ENCODE measurements at places on chromosomes 2 and 18.

DNA sequence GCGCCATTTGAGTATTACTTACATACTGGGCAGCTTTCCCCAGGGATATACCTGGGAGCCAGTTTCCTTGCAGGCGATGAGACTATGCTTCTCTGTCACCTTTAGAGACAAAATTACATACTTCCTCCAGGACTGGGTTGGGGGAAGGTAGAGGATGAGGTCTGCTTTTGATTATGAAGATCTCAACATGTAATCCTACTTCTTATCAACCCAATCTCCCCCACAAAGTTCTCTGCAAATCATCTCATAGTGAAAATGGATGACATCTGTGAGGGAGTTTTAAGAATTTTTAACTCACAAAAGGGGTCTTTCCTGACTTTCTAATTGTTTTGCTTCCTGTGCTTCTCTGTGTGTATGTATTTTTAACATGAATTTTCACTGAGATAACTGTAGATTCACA, 81.9 kb downstream of the TMEM131 start:
- no peak for DNase-seq

GRCh38 chr18:68147728-68148127, 567.2 kb downstream of the TMX3 start:
- no peak for DNase-seq

DNA sequence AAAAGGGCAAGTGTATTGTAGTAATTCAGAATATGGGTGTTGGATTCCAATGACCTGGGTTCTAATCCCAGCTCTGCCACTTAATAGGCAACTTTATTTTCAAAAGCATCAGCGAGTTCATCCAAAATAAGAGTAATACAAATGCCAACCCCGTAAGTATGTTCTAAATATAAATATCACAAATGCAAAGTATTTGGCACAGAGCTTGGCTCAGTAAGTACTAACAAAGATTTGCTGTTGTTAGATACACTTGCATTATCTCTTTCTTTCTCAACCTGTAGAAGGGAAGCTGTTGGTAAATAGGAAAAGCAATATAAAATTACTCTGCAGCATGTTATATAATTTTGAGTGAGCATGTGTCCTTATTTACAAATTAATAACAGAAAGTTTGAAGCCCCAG, 1302.6 kb upstream of the FAM98A start:
- DNase-seq, result no peak

- DNase-seq, result peak; percentile 66
These were observed 1.1 kb upstream of the RNU4ATAC start for GRCh38 chr2:121529439-121530211.

DNA sequence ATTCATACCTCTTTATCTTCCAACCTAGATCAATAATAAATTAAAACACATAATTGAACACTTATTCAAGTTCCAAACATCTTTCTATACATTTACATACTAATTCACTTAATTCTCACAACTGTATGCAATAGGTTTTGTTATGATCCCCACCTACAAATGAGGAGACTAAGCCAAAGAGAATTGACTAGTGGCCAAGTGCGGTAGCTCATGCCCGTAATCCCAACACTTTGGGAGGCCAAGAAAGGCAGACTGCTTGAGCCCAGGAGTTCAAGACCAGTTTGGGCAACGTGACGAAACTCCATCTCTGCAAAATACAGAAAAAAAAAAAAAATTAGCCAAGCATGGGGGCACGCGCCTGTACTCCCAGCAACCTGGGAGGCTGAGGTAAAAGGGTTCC, 36.8 kb downstream of the KCNG3 start:
- DNase-seq, result no peak

DNA sequence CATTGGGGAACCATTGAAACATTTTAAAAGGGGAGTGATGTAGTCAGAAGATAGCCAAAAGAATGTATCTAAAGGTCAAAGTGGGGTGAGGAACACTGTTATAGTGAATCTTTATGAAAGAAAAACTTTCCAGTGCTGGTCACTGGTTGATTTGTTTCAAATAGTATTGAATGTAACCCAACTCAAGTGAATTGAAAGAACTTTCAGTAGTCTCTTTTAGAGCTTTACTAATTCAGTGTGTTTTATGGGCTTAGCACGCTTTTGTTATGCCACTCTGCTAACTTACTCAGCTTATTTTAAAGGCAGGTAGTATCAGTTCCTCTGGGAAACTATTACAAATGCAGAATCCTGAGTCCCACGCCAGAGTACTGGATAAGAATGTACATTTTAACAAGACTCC, 57.3 kb downstream of the GTF2A1L start:
- no peak for DNase-seq

DNA sequence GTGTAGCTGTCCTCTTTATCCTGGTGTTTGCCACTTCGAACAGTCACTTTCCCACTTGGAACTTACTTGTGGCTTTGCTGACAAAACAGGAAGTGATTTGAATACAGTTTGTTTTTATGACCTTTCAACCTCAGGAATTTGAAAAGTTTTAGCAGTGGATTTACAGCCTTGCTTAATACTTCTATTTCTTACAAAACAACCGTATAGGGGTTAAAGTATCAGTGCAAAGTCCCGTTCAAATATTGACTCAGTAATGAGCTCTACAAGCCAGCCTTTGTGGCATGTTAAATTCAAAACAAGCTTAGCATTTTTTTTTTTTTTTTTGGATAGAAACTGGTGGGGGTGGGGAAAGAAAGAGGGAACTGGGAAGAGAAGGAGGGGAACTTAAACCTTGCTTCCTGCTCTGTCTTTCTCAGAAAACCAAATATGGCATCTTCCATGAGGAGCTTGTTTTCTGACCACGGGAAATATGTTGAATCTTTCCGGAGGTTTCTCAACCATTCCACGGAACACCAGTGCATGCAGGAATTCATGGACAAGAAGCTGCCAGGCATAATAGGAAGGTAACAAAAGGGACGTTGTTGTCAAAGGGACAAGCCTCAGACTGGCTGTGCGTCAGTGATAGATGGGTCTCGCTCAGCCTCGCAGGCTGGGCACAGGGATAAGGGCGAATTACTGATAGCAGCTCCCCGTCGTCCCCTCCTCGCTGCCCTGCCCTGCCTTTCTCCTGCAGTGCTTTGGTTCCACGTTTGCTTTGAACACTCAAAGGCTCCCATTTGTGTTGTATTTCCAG, at the start of gene HNMT:
TSS of gene HNMT (plus strand) at position 408 of the 793 bp plus-strand sequence. CDS start at position 427, 19 bp downstream.
- DNase-seq, result no peak

GRCh38 chr2:234963773-234964615, 12.2 kb downstream of the SH3BP4 start:
- DNase-seq, result no peak

GRCh38 chr2:212237350-212238095, 301.1 kb downstream of the ERBB4 start:
- peak; percentile 13 for DNase-seq

- DNase-seq, result no peak
These were observed 194.6 kb upstream of the SMAD2 start for GRCh38 chr18:48124857-48125626.

GRCh38 chr2:80070587-80070986, 234.0 kb downstream of the LRRTM1 start:
- DNase-seq, result no peak

- DNase-seq, result no peak
These were observed 114.0 kb downstream of the STPG4 start for GRCh38 chr2:47041063-47041462.

DNA sequence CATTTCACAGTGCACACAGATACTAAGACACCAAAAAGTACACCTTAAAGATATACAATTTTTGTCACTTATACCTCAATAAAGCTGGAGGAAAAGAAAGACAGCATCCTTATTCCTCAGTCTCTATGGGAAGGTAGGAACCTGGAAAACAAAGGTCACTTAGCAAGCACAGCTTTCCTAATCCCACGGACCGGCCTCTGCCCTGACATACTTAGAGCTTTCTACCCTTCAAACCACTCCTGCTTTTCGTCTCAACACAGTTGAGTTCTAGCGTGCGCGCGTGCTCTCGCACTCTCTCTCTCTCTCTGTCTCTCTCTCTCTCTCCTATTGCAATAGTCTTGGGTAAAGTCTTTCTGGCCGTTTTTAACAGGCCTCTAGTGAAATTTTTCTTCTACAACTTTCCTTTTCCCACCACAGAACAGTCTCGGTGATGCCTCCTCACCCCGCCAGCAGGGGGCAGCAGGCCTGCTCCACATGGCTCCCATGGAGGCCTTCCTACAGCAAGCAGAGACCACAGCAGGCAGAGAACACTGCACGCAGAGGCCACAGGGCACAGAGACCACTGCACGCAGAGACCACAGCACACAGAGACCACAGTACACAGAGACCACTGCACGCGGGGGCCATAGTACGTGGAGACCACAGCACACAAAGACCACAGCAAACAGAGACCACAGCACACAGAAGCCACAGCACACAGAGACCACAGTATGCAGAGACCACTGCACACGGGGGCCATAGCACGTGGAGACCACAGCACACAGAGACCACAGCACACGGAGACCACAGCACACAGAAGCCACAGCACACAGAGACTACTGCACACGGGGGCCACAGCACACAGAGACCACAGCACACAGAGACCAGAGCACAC, 106.9 kb downstream of the FBXO15 start:
- no peak for DNase-seq

DNA sequence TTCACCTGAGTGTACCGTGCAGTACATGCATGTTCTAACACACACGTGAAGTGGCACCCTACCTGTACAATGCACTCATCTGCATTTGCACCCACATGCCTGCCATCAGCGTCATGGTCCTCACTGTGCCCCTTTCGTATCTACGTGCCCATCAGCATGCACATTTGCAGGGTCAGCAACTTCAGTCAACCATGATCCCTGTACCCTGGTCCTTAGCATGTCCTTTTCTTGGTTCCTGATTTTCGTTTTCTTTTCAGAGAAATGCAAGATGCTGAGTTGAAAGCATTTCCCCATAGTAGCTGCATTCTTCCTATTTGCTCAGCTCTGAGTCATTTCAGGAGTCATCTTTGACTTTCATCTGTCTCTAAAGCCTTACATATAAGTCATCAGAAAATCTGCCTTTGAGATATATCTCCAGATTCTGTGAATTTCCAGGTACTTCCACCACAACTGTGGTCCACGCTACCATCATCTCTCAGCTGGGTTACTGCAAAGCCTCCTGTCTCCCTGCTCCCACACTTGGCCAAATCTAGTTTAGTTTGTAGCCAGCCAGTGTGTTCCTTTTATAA, 14.7 kb upstream of the PUM2 start:
- no peak for DNase-seq

DNA sequence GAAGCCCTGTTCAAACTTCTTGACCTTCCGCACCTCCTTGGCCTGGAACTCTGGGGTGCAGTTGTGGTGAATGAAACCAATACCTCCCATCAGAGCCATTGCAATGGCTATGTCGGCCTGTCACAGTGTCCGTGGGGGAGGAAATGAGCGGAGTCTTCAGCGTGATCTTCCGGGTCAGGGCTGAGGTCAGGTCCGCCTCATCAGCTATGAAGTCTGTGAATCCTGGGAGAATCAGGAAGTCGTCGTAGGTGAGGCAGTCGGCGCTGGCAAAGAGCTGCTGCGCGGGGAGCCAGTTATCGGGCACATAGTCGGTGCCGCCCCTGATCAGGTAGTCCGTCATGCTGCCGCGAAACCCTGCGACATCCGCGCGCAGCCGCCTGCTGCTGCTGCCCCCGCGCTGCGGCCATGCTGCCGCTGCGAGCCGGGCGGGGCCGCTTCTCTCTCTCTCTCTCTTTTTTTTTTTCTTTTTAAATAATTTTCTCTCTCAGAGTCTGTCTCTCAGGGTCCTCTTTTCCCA, 154.1 kb upstream of the ZSWIM2 start:
- no peak for DNase-seq

- no peak for DNase-seq
These were observed 568 bp upstream of the STK17B start for GRCh38 chr2:196171946-196172345.

- peak; percentile 26 for DNase-seq
These were observed 44.2 kb downstream of the RRM2 start for GRCh38 chr2:10166676-10167292.

GRCh38 chr18:49677762-49678413, 116.0 kb downstream of the LIPG start:
- DNase-seq, result no peak

- DNase-seq, result no peak
These were observed 31.8 kb upstream of the CCL20 start for GRCh38 chr2:227781841-227782240.

DNA sequence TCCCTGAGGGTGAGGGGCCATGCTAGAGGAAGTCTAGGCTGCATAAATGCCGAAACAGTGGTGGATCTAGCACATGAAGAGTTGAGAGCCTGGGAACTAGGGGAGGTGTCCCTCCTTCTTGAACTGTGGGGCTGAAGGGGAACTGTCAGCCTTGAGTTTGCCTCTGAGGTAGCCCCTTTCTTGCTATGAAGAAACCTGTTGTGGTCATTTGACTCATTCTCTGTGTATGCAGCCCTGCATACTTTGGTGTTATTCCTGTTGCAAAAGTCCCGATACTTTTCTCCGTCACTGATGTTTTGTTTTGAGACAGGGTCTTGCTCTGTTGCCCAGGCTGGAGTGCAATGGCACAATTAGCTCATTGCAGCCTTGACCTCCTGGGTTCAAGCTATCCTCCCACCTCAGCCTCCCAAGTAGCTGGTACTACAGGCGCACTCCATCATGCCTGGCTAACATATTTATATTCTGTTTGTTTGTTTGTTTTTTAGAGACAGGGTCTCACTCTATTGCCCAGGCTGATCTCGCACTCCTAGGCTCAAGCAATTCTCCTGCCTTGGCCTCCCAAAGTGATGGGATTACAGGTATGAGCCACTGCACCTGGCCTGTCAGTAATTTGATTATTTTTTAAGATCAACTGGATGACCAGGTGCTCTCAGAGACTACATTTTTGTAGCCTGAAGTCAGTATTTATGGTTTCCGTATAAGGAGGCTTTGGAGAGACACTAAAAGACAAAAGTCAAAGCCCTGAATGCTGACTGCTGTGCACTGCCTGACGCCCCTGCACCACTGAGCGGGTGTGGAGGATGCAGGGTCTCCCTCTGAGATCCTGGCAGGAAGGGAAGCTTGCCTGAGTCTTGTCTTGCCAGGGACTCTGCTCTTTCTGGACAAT, 126.0 kb upstream of the MSH6 start:
- DNase-seq, result no peak

- DNase-seq, result no peak
These were observed 15.5 kb downstream of the SPATS2L start for GRCh38 chr2:200321780-200322534.

GRCh38 chr18:7686278-7686677, 119.2 kb downstream of the PTPRM start:
- no peak for DNase-seq

Measured in NCI-H510A (cell line).